Central memory CD4-positive, alpha-beta T cell (primary cell): ENCODE measurements at places on chromosomes 2 and 18.

DNA sequence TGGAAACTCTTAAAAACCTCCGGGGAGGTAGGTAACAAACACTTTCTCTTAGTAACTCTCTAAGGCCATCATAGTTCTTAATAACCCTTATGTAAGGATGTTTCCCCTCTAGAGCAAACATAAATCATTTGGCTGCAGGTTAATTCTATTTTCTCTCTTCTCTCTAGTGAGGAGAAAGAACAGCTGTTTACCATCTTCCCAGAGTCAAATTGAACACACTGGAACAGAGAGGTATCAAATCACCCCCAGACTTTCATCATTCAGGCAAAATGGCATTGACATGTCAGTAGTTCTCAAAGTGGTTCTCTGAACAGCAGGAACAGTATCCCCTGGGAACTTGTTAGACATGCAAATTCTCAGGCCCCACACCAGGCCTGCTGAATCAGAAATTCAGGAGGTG is 240.7 kb downstream of the MEIS1 start:
- no peak for DNase-seq

GRCh38 chr2:46967990-46968647 is 52.5 kb upstream of the MCFD2 start:
- DNase-seq: no peak

- no peak for DNase-seq
Observed at GRCh38 chr2:96763511-96764252, 3.0 kb downstream of the CNNM4 start.

DNA sequence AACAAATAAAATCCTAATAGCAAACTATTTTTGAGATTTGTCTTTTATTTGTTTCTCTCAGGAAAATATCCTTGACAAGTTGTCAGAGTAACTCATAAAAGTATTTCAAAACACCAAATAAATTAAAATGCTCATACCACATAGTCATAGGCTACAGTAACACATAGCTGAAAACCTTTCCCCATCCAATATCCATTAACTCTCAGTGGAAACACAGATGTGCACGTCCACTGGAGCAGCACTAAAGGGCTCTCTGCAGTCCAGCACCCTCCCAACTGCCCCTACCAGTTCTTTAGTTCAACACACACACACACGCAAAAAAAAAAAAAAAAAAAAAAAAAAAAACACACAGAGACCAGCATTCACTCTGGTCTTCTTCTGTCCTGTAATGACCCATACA is 879 bp upstream of the XDH start:
- DNase-seq: no peak

- DNase-seq: no peak
Observed at GRCh38 chr2:171289316-171289715, 128.6 kb upstream of the TLK1 start.
